ENCODE measurements at places on chromosomes 7 and 10.

GRCh38 chr10:131429942-131430341, 118.4 kb upstream of the TCERG1L start:
- no peak for DNase-seq

DNA sequence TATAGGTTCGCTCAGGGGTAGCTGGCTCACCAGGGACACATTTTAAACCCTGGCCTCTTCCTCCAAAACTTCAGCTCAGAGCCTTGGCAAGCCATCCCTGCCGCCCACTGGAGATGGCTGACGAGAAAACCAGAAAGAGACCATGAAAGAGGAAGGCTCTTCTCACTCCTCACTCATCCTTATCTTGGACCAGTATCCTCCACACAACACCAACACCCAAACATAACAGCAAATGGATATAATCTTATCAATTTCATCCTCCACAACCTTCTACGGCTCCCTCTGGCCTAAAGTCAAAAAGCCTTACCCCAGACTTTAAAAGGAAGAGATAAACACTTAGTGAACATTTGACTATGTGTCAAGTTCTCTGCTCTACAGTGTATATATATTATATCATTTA, 26.9 kb downstream of the DLG5 start:
- DNase-seq: no peak

DNA sequence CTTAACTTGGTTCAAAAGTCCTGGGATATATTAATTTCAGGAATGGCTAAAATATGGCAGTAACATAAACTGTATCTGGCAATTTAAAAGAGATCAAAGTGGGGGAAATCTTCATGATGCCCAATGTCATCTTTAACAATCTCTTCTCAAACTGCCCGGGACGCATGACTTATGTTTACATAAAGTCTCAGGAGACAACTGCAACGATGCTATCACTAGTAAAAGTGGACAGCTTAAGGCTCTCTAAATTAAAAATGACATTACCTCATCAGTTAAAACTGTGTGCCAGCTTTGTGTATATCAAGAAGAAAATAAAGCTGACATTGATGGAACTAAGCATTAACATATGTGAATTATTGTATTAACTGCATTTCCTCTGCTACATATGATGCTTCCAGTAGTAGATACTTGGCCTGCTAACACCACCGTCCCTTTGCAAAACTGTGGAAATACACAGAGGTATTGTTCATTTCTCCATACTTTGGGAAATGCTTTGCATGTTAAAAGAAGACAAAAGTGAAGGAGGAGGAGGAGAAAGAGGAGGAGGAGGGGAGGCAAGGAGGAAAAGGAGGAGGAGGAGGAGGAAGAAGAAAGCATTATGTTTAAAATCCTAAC, 62.4 kb downstream of the NRP1 start:
- DNase-seq: no peak

- DNase-seq: peak; percentile 26
These were observed 120.0 kb upstream of the PLPP4 start for GRCh38 chr10:120336911-120337540.

DNA sequence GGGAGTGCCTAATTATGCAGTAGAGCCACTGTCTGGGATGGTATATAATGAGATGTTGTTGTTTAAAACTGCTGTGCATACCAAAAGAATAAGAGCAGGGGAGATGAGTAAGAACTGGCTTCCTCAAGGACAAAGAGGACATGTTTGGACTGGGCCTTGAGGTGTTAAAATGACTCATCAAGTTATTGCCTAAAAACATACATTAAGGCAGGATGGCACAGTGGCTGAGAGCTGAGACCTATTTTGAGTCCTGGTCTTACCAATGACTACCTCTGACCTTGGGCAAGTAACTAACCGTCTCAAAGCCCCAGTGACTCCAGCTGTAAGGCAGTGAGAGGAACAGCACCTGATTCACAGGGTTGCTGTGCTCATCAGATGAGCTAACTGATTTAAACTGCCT, 71.1 kb downstream of the CFAP58 start:
- DNase-seq: no peak

- DNase-seq: no peak
These were observed 119.8 kb upstream of the LYZL2 start for GRCh38 chr10:30749385-30749784.

DNA sequence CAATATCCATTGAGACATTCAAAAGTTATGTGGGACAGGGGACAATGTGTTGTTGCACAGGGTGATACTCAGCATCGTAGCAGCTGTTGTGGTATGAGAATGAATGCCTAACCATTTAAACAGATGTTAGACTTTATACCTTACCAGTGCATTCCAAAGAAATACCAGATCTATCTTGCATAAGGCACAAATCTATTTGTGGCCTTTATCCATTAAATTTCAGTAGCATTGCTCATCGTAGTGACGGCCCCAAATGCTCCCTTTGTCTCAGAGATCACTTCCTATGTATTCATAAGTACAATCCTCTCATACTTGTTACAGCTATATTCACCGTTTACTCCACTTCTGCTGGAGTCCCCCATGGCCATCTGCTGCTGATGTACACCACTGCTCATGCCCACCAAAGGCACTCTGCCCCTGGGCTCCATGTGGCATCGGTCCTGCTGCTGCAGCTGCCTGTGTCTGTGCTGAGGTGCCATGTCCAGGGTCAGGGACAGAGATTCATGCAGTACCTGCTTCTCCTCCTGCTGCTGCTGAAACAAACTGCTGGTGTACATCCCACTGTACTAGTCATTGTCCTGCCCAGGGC, 96.3 kb downstream of the CPED1 start:
- no peak for DNase-seq

DNA sequence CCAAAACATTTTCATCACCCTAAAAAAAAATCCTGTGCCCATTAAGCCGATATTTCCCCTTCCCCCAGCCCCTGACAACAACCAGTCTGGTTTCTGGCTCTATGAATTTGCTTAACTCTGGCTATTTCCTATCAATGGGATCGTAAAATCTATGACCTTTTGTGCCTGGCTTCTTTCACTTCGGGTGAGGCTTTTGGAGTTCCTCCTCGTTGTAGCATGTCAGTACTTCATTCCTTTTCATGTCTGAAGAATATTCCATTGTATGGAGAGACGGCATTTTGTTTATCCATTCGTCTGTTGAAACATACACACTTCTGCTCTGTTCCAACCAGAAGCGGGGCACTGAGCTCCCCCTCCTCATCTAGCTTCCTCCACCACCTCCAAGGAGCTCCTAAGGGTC, 29.5 kb downstream of the TACC2 start:
- no peak for DNase-seq

- no peak for DNase-seq
These were observed 2.8 kb downstream of the BCAP29 start for GRCh38 chr7:107582875-107583274.

DNA sequence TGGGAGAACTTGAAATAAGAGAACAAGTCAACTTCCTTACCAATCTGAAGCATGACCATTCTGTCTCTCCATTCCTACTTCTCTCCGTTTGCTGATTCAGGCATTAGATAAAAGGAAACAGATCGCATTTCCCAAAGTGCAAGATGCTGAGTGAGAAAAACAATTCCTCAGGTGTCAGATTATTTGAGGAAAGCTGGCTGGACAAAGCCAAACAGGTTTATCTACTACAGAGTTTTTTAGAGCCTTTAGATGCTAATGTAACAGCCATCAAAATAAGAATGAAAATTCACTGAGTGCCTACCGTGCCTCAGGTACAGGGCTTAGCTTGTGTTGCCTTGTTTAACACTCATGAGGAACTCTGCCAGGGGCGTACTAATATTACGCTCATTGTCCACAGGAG, 135.9 kb upstream of the MBL2 start:
- DNase-seq: no peak

DNA sequence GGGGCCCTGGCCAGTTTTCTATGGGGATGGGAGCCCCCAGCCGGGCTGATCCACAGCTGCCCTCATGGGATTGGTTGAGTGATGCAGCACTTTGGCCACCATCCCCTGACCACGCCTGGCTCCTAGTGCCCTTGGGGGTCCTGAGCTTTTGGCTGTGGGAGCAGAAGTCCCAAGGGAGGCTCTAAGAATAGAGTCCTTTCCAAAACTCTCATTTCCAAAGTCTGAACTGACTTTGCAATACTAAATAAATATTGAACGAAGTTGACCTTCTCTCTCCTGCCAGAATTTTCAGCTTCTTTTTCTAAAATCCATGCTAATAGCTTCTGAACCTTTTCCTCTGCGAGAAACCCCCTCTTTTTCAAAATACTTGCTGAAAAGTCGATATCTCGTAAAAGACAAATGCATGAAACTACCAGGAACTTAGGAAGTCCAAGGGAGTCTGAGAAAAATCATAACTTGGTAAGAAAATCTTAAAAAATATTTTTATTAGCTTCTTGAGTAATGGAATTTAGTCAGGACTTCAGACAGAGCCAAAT, 62.7 kb upstream of the IGFBP3 start:
- no peak for DNase-seq

GRCh38 chr7:155663937-155664336, 19.5 kb downstream of the RBM33 start:
- DNase-seq: no peak

DNA sequence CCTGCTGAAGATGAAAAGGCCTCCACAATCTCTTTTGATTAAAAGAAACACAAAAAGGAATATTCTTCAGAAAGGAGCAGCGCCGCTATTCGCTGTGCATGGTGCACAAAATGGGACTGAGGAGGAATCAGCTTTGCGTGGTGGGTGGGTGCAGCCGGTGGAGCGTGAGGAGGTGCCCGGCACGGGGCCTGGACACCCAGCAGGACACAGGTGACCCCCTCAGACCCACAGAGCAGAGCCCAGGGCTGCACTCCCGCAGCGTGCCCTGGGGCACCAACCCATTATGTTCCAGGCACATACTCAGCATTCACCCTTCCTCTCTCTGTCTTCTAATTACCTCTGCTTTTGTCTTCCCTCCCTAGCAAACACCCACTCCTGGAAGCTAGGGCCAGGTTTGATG, 238.0 kb upstream of the PPP2R2D start:
- DNase-seq: no peak

DNA sequence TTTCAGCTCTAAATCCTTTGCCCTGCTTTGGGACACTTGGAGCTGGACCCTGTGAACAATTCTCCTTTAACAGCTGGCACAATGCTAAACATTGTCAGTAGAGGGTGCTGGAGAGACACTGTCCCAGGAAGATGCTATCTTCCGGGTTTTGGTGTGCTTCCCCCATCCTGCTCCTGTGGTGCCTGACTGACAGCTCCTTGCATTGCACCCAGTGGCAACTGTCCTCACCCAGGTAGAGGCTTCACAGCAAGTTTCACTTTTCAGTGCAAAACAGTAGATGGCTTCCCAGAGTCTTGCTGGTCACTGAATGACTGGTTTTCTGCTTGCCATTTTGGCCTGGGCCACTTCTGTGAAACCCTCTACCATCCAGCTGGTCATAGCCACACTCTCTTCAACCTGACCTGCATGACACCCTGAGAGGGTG, 77.3 kb downstream of the CDC14C start:
- no peak for DNase-seq

DNA sequence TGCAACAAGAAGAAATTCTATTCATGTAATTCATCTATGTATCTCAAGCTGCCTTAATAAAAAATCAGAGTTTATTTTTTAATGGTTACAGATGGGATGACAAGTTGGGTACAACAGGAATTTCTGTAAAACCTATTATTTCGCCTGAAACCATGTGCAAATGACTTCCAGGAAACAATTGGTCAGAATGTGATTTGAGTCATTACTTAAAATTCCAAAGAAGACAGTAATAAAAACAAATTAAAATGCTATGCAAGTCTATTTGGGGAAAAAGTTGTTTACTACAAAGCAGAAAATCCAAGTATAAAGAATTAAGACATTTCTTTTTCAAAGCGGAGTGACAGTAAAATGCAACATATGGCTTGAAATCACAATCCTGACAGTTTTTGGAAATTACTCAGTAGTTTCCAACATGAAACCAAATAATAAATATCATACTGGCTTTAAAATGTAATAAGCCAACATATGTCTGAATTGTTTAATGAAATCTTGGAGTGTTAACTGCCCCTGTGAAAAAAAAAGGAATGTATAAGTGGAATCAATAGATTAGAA, 41.5 kb upstream of the SEMA3C start:
- DNase-seq: no peak

- no peak for DNase-seq
These were observed 38.8 kb downstream of the PIK3AP1 start for GRCh38 chr10:96681524-96681923.

DNA sequence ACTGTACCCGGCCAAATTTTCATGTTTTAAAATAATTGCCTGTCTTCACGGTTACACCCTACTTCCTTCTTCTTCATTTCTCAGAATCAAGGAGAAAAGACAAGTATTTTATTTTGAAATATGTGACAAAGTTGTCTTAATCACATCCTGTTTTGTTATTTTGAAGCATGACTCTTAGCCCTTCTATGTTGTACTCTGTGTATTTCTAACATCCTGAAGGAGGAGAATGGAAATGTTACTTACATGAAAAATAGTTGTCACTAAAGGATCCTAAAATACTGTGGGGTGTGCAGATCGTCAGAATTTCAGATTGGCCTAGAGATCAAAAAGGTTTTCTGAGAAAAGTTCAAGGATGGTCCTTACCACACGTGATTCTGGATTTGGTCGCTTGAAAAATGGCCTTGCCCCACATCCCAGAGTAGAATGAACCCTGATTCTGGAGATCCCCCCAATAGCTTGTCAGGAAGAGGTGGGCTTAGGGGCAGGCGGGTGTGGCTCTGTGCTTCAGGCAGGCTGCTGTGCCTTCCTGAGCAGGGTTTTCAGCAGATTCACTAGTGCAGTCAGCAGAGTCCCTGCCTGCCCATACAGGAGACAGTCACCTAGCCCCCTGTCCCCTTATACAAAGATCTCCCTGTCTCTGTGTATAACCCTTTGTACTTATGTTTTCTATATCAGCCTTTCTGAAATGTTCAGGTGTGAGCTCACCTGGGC, 8.6 kb downstream of the UPP1 start:
- DNase-seq: no peak

DNA sequence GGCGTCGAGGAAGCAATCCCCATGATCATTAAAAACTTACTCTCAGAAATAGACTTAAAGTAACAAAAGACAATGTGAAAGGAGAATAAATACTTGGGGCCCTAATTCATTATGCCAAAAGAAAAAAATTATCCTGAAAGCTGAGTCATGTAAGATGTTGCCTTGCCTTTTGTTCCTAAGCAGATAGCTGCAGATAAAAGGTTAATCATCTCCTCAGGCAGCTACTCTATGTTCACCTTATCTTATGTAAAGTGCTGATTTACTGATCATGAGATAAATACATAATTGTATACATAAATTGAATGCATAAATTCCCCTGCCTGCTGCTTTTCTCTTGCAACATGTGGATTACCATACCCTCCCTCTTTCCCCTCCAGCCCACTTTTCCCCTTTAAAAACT, 28.1 kb upstream of the CREB3L2 start:
- no peak for DNase-seq

- DNase-seq: no peak
These were observed 54.4 kb downstream of the PROSER2 start for GRCh38 chr10:11877591-11877905.

DNA sequence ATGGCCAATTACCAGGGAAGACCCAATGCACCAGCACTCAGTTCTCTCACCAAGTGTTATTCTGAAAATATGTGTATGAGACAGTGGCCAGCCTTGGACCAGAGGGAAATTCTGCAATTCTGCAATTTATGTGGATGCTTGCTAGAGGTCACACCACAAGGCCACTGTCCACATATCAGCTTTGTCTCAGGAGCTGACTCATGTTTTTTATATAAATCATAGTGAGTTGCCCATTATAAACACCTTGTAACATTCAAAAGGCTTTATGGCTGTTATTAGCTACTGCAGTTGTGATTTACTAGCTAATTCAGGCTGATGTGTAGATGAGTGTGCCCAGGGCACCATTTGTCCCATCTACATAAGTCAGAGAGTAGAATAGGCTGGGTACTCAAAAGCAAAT, 649.0 kb downstream of the LRMDA start:
- no peak for DNase-seq
